ENCODE measurements at places on chromosomes 1 and 21.
A peak's percentile ranks its signal among the peaks of the same experiment; 100 is the strongest.

DNA sequence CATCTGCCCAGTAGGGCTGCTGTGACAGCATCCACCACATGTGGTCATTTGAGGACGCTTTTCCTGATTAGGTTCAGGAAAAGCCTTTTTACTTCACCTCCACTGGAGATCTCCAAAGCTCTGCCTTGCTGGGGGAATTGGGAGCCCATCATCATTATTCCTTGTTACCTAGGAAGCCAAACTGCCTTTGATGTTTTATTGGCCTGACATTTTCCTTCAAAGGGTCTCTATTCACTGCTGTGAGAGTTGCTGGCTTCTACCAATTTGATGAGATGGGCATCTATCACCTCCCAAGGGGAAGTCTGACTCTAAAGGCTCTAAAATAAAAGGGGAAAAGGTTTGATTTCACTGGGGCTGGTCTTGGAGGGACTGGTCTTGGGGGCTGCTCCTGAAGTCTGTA, 678.6 kb downstream of the PTPRU start:
- no peak for DNase-seq

DNA sequence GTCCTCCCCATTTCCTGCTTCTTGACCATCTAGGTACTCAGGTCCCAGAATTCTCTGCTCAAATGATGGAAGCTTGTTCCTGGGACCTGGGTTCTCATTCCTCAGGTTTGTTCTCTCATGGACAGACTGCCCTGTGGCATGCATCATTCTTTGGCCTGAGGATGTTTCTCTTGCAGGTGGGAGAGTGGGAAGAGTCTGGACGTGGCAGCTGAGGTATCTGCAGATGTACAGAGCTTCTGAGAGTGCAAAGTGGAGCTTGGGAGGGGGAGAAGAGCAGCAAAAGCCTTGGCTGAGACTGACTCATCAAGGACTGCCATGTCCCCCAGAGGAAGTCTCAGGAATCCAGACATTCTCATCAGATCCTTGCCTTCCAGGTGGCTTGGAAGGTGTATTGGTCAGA, 63.1 kb downstream of the HSPA13 start:
- no peak for DNase-seq

DNA sequence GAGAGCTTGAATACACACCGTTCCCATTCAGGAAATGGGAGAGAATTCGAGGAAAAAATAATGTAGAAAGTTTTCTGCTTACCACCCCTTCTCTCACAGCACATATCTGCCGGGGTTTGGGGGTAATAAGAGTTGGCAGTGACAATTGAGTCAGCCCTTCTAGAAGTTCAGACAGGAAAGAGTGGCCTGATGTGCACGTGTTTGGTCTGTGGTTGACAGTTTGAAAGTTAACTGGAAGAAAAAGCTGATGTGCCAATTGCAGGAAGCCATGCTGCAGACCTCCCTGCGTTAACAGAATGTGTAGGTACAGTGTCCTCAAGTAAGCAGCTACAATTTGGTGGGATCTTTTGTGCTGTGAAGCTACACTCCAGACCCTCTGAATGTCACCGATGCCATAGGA, 50.9 kb downstream of the DHX9 start:
- no peak for DNase-seq

DNA sequence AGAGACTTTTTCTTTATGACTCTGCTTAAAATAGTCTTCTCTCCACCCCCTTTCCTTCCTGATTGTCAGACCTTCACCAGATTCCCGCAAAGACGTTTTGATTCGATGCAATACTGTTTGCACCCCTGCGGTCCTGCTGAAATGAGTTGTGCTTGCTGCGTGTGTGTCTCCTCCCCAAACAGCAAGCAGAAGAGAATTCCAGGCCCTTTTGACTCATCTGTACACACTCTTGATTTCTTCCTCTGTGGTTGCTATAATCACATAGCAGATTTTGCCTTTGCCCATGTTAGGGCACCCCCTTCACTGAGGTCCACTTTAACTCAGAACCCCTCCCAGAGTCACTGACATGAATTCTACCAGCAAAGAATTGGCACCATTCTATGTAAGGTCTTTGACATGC, 136.5 kb downstream of the ZZZ3 start:
- DNase-seq: no peak

DNA sequence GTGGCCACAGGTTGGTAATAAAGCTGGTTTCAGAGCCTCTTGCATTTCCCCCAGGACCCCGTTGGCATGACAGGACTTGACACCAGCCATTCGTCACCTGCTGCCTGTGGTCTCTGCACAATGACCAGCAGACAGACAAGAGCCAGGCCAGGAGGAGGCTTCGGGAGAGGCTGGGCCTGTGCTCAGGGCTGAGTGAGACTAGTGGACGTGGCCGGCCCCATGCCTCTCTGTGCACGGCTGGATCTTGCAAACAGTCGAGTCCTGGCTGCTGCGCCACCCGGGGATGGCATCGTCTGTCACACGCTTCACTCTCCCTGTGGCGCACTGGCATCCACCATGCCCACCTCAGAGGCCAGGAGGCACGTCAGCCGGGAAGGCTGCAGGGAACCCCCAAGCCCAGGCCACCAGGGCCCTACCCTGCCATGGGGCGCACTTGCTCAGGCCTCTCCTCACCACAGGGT, 177.4 kb upstream of the ARHGEF16 start:
- no peak for DNase-seq

GRCh38 chr1:33623811-33624210, 151.4 kb downstream of the ZSCAN20 start:
- no peak for DNase-seq

DNA sequence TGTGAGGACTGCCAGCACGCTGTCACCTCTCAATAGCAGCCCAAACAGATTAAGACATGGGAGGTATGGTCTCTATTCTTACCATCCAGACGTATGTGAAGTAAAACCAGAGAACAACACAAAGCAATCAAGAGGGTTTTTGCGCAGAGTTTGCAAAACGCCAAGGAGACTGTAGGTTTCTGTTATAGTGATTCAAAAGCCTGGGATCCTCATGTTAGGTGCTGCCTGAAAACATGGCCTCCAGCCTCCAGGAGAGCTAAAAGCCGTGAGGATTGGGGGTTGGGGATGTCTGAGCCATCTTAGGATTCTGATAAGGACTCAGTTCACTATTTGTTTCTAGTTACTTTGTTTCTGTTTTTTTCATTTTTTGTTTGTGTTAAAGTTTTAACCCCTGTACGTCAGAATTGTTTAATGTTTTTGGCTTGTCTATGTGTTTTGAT, 4.2 kb upstream of the CCT8 start:
- peak; percentile 67 for DNase-seq

GRCh38 chr1:96804648-96805047, 83.1 kb downstream of the PTBP2 start:
- no peak for DNase-seq

DNA sequence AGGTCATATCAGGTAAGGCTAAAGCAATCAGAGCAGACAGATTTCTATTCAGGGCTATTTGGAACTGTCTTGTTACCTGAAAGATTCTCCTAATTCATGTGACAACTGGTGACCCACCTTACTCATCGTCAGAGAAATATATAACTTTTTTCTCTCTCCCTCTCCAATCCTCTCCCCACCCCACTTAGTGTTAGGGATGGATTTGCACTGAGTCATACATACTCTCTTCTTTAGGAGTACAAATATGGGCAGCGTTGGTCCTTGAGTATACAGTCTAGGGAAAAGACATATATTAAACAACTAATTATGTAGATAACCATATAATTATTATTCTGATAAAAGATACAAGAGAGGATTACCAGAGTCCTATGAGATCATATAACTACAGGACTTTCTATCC, 246.3 kb downstream of the HHIPL2 start:
- no peak for DNase-seq

DNA sequence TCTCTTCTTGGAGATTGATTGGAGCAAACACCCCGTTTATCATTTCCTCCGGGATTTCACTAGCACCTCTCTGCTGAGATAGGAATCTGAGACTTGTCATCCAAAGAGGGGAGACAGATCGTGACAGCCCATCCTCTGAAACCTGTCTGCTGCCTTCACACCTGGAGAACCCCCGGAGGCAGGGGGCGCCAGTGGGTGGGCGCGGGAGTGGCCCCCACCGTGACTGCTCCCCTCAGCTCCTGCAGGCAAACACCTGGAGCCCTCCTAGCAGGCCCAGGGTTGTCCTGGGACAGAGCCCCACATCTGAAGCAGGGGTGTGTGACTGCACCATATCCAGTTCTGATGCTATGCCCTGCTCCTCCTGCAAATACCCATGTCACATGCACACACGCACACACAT, 209.5 kb upstream of the POU3F1 start:
- DNase-seq: no peak

DNA sequence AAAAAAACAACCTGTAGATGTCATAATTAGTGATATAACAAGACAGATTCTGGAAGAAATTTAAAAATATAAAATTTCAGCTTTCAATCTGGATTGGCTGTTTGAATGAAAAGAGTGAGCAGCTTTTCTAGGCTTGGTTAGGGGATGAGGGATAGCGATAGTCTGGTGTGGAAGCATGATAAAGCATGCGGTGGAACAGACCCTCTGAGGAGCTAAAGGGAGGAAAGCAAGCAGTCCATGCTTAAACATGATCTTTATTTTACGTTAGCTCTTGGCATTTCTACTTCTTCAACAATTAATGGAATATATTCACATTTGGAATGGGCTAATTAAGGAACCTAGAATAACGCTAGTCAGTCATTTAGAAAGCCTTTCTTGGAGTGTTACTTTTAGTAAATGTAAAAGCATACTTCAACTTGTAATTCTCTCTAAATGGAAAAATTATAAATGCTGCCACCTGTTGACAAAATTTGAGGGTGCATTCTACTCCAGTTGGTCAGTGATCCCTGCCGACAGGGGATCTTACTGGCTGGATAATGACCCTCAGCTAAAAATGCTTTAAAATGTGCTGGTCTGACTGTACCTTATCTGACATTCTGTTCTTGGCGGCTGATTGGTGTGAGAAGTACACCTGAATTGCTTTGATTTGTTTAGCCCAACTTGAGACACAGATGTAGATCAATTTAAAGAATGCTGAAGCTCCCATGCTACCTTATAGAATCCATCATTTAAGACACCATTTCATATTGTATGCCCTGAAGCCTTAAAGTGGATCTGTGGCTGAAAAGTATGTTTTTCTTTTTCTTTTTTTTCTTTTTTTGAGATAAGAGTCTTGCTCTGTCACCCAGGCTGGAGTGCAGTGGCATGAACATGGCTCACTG, 61.2 kb downstream of the AK4 start:
- DNase-seq: peak; percentile 18

DNA sequence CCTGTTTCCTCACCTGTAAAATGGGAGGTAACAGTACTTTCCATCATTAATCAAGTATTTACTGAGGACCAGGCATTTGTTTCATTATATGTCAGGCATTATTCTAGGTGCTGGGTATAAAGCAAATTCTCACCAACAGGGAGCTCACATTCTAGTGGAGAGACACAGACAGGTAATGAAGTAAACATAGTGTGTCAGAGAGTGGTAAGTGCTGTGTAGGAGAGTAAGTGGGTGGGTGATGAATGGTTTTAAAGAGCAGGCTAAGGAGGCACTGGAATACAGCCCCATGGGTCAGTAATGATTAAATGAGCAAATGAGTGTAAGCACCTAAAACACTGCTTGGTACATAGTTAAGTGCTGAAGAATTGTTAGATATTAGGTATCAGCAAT, 60.4 kb downstream of the DNTTIP2 start:
- DNase-seq: no peak

DNA sequence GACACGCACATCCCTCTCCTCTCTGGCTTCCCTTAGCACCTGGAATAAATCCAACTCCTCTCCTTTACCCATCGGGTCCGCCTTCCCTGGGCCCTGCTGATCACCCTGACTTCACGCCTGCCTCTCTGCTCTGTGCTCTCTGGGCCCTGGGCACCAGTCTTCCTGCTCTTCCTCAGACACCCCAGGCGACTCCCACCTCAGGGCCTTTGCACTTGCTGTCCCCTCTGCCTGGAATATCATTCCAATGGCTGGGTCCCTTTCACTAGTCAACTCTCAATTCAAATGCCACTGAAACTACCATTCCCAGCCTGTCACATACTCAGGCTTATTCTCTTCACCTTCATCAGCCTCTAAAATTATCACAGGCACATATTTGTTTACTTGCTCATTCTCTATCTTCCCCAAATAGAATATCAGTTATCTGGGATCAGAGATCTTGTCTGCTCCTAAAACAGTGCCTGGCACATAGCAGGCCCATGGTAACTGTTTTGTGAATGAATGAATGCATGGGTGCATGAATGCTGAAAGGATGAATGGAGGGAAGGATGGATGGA, 27.2 kb upstream of the SELENON start:
- DNase-seq: no peak

DNA sequence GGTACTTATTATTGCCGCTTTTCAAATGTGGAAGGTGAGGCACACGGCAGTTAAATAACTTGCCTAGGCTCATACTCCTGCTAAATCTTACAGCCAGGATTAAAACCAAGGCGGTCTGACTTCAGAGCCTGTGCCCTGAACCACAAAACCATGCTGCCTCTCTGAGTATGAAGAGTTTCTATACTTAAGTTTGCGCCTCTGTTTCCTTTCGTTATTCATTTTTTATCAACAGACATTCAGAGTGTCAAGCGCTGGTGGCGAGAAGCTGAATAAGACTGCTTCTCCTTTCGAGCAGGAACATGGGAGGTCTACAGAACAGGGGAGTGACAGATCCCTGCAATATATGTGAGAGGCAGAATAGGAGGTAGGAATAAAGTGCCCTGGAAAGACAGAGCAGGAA, 96.0 kb upstream of the DUSP10 start:
- DNase-seq: no peak

- no peak for DNase-seq
Observed at GRCh38 chr1:113109908-113110554, 37.0 kb downstream of the LRIG2 start.

DNA sequence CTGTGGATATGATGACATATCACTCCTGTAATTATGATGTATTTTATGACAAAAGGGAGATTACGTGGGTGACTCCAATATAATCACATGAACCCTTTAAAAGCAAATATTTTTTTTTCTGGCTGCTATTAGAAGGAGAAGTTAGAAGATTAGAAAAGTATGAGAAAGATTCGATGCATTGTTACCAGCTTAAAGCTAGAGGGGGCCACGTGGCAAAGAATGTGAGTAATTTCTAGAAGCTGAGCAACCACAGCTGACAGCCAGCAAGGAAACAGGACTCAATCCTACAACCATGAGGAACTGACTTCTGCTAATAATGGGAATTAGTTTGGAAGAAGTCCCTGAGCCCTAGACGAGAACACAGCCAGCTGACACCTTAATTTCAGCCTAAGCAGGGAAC, 56.3 kb upstream of the C1orf87 start:
- no peak for DNase-seq

Data from right kidney (tissue), 9 donors.